Activated T-helper 17 cell treated with anti-CD3 and anti-CD28 coated beads, Interleukin-2, amount 50 U/mL, for 72 hours (primary cell): ENCODE measurements at places on chromosomes 7 and 10. TPM values are rescaled to one million over a fixed set of nuclear protein-coding genes. Genes with fewer than 3 reads are reported as not detected.
A peak's percentile ranks its signal among the peaks of the same experiment; 100 is the strongest.

SSC4D gene
- total RNA-seq = 0.61 TPM

SPDYE2B gene
- total RNA-seq = not detected

ACTR1A gene
- total RNA-seq = 43.0 TPM

GRCh38 chr7:36726311-36726710 lies 2.0 kb upstream of the AOAH start:
- ATAC-seq = peak; percentile 22

GRCh38 chr10:97520520-97520919 lies 21.8 kb downstream of the UBTD1 start:
- no peak for ATAC-seq

GRCh38 chr7:91846436-91846835 lies 34.1 kb downstream of the MTERF1 start:
- ATAC-seq = no peak

CYP2E1 gene
- total RNA-seq = 5.4 TPM

- ATAC-seq = no peak
Measured at GRCh38 chr7:106053109-106053508, 59.0 kb downstream of the SYPL1 start.

GBF1 gene
- total RNA-seq = 38.9 TPM

DNA sequence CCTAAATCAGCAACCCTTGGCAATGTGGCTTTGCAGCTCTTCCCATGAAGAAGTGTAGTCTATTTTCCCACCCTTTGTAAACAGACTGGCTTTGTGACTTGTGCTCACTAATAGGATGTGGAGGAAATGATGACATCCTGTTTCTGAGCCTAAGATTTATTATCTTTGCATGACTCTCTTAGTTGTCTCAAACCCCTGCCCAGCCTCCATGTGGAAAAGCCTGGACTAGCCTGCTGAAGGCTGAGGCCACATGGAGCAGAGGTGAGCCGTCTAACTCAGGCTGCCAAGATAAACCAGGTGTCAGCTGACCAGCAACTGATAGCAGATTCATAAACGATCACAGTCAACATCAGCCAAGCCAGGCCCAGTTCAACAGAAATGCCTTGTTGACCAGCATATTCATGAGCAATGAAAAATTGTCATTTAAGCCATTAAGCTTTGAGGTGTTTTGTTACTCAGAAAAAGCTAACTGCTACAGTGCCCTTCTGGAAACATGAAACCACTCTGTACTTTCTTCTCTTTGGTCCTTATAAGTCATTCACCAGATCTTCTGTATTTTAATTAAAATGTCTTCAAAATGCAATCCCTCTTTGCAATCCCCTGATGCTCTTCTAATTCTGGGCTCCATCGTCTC lies 586.3 kb upstream of the ANKRD30A start:
- no peak for ATAC-seq

DNA sequence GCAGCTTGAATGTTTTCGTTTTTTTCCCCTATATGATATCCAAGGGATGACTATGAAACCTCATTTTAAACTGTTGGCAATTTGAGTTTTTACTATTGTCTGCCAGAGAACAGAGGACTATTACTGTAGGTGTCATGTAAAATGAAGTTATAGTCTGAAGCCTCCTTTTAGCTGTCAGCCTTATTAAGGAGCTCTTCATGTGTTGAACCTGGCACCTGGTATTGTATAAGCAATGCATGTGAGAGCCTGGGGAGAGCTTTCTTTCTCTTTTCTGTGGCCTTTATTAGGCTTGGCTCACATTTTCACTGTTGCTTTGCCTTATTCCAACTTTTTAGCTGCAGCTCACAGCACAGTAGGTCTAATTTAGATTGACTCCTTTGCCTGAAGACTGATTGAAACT lies 119.1 kb upstream of the FOXP2 start:
- no peak for ATAC-seq

PNLIPRP1 gene
- total RNA-seq = not detected

STN1 gene
- total RNA-seq = 45.4 TPM

DNA sequence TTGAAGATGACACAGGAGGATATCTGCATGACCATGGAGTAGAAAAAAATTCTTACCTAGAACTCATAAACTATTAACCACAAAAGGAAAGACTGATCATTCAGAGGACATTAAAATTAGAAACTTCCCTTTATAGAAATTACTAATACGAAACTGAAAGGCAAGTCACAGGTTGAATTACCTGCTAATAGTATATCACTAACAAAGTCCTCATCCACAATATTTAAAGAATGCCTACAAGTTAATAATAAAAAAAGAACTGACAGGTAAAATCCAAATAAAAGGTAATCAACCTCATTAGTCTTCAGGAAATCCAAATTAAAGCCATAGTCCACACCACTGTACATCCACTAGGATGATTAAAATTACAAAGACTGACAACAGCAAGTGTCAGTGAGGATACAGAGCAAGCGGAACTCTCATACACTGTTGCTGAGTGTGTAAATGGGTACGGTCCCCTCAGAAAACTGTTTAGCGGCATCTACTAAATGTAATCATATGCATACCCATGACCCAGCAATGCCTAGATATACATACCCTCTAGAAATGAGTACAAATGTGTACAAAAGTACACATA lies 71.2 kb downstream of the ARHGAP21 start:
- ATAC-seq = peak; percentile 52
